ENCODE measurements at places on chromosomes 13 and 19.

- DNase-seq, result peak; percentile 26
Observed at GRCh38 chr13:61286148-61286745, 129.4 kb downstream of the PCDH20 start.

- DNase-seq, result no peak
Observed at GRCh38 chr19:47040869-47041268, 7.6 kb downstream of the TMEM160 start.

GRCh38 chr13:112851107-112852038 lies 117.6 kb upstream of the MCF2L start:
- no peak for DNase-seq

DNA sequence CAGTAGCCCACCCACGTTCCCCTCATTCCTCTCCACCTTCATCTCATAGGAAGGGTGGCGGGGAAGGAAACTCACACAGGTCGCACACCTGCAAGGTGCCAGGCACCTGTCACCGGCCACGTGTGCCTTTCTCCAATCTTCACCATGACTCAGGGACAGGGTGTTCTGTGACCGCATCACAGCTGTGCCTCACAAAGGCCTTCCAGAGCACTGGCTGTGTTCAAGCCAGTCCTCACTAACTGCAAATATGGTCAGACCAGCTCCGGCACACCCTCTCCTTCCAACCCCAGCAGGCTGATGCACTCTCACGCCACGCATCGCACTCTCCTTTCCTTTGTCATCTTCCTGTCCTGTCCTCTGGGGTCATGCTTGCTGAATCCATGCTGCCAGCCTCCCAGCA lies 415.9 kb downstream of the IRS2 start:
- DNase-seq, result no peak

DNA sequence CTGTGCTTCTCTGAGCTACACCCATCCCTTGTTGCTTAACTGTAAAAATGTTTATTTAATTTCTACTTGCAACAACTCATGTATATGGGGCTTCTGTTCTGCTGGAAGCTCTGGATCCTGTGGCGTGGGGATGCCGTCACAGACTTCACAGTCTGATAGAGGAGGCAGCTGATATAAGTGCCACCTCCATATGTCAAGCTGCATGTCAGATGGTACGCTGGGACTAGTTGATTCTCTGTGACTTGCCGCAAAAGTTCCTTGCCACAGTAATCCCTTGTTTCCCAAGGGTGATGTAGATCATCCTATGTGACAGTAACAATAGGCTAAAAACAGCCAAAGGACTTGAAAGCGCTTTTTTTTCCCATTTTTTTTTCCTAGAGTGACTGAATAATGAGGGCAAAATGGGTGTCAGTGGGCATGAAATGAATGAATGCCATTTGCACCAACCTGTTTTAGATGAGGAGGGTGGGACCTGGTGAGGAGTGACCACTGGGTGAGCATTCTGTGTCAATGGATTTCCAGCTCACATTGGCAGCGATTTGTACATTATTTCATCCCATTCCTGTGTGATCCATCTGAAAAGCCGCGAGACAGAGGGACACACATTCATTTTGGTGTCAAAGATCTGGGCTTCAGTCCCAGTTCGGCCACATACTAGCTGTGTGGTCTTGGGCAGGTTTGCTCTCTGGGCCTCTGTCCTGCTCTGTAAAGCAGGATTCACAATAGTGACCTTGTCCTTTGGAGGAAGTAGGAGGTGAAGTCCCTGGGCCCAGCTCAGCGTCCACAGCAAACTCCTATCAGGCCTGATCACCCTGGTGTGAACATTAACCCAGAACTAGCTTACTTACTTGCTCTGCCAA lies 88.9 kb upstream of the RNF113B start:
- no peak for DNase-seq

- DNase-seq, result no peak
Observed at GRCh38 chr13:24612726-24613125, 67.5 kb upstream of the ATP12A start.

Measured in NCI-H524 treated with DMSO at 0.1 percent for 48 hours (cell line).